Tibial nerve (tissue), 4 donors: ENCODE measurements at places on chromosomes 1 and 21. TPM values are rescaled to one million over a fixed set of nuclear protein-coding genes. Genes with fewer than 3 reads are reported as not detected.

GRCh38 chr1:223180731-223181321, 37.8 kb upstream of the TLR5 start:
- peaks cover 2% of the 10 kb centered on the region for H3K4me1 ChIP-seq
- no peaks in the 10 kb centered on the region for H3K27me3 ChIP-seq
- DNase-seq = no peak
- H3K27ac ChIP-seq = peak overlapping the region; percentile 11
- H3K4me3 ChIP-seq = no peak overlapping the region
- no peaks in the 10 kb centered on the region for H3K36me3 ChIP-seq

DNA sequence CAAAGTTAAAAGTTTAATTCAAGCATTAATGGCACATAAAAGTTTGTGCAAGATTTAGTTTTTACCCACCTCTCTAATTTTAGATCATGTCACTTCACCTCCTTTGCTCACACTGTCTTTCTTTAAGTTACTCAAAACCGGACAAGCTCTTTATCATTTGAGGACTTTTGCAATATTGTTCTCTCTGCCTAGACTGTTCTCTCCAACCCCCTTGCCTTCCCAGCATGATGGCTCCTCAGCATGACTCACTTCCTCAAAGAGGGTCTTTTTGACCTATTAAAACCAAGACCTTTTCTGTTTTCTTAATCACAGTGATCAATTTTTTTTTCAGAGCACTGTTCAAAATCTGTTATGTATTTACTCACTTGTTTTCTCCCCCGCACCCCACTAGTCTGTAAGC, 61.3 kb downstream of the XKR8 start:
- H3K27ac ChIP-seq = no peak overlapping the region
- H3K36me3 ChIP-seq = peaks cover 34% of the 10 kb centered on the region
- H3K4me3 ChIP-seq = no peak overlapping the region

GRCh38 chr1:24294716-24295371, 24.3 kb upstream of the GRHL3 start:
- peak overlapping the region; percentile 76 for H3K27ac ChIP-seq
- DNase-seq = peak; percentile 68
- H3K4me3 ChIP-seq = no peak overlapping the region
- no peaks in the 10 kb centered on the region for H3K36me3 ChIP-seq
- no peaks in the 10 kb centered on the region for H3K4me1 ChIP-seq

GRCh38 chr1:37434292-37435225, 39.8 kb upstream of the ZC3H12A start:
- DNase-seq = peak; percentile 60
- H3K27ac ChIP-seq = no peak overlapping the region
- no peaks in the 10 kb centered on the region for H3K4me1 ChIP-seq
- no peaks in the 10 kb centered on the region for H3K27me3 ChIP-seq

DNA sequence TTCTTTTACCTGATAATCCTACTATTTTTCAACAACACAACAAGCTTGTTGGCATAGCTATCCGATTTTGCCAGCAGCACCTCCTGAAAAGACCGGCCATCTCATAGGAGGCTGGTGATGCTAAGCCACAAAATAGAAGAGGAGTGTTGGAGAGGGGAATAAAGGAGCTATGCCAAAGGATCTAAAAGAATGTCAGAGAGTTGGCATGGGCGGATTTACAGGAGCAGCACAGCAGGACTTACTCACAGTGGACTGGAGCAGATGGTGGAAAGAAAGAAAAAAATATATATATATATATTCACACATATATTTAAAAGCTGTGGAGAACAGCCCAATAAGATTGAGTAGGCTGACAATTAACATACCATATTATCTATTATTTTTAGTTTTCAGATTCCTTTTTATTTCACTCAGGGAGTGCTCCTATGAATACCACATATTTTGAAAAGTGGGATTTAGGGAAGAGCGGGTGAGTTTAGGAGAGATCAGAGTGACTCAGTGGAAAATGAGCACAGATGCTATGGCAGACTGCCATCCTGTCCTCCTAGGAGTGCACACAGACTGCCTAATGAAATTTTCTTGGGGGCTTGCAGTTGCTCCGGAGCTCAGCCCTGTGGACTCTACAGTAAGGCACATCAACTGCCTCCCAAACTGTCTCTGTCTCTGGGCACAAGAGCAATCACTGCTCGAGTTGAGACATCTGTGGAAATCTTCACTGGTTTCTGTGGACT, 394.4 kb upstream of the CHRM3 start:
- H3K4me3 ChIP-seq = no peak overlapping the region
- H3K27me3 ChIP-seq = no peaks in the 10 kb centered on the region
- no peak for DNase-seq

GRCh38 chr21:33023574-33024200, 2.0 kb upstream of the OLIG2 start:
- H3K36me3 ChIP-seq = no peaks in the 10 kb centered on the region
- peaks cover 99% of the 10 kb centered on the region for H3K27me3 ChIP-seq
- no peak overlapping the region for H3K4me3 ChIP-seq
- DNase-seq = no peak

- H3K4me1 ChIP-seq = no peaks in the 10 kb centered on the region
- H3K4me3 ChIP-seq = no peak overlapping the region
- no peaks in the 10 kb centered on the region for H3K36me3 ChIP-seq
- no peak for DNase-seq
- H3K27ac ChIP-seq = no peak overlapping the region
These were observed 122.7 kb downstream of the SIK1 start for GRCh38 chr21:43304206-43304605.

GRCh38 chr1:32216566-32216965, 5.6 kb downstream of the TMEM234 start:
- H3K27me3 ChIP-seq = no peaks in the 10 kb centered on the region
- DNase-seq = no peak
- no peaks in the 10 kb centered on the region for H3K4me1 ChIP-seq

- DNase-seq = no peak
- H3K36me3 ChIP-seq = no peaks in the 10 kb centered on the region
- H3K27me3 ChIP-seq = no peaks in the 10 kb centered on the region
These were observed 80.8 kb downstream of the C21orf91 start for GRCh38 chr21:17738176-17738953.

- H3K27ac ChIP-seq = no peak overlapping the region
- no peak overlapping the region for H3K4me3 ChIP-seq
- no peaks in the 10 kb centered on the region for H3K36me3 ChIP-seq
- no peaks in the 10 kb centered on the region for H3K4me1 ChIP-seq
- no peak for DNase-seq
These were observed 10.5 kb upstream of the RNPC3 start for GRCh38 chr1:103514920-103515503.

GRCh38 chr1:2525920-2526823, at the start of gene PANK4:
Gene PANK4 (minus strand): TSS chr1:2526596. CDS start chr1:2526587, 9 bp downstream.
- peak within 1 kb of the TSS; percentile 81 for H3K27ac ChIP-seq
- no peaks in the 10 kb centered on the region for H3K4me1 ChIP-seq
- peaks cover 3% of the 10 kb centered on the region for H3K36me3 ChIP-seq
- H3K27me3 ChIP-seq = no peaks in the 10 kb centered on the region
- H3K4me3 ChIP-seq = peak within 1 kb of the TSS; percentile 85
- DNase-seq = peak; percentile 90

DNA sequence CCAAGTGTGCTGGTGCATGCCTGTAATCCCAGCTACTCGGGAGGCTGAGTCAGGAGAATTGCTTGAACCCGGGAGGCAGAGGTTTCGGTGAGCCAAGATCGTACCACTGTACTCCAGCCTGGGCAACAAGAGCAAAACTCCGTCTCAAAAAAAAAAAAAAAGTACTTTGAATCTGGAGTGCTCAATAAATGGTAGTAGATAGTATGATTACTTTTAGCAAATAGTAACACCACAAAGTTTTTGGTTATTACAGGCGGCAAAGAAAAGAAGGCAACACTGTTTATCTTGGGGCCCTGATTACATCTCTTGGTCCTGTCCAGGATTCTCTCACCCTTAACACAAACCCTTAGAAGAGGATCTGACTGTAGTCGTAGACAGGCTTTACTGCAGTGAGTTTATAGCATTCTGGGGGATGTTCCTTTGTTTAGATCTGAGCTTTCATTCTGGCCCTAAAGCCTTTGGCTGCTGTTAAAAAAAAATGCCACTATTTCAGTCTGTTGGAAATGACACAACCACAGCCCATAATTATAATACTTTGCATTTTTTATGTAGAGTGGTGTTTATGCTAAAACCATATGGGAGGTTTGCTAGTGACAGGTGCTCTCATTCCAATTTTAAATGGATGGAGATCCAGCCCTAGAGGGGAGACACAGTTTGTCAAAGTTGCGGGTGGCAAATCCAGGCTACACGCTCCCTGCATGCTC, 79.7 kb upstream of the SLC2A1 start:
- DNase-seq = no peak
- no peaks in the 10 kb centered on the region for H3K27me3 ChIP-seq
- no peaks in the 10 kb centered on the region for H3K4me1 ChIP-seq
- H3K4me3 ChIP-seq = no peak overlapping the region

DNA sequence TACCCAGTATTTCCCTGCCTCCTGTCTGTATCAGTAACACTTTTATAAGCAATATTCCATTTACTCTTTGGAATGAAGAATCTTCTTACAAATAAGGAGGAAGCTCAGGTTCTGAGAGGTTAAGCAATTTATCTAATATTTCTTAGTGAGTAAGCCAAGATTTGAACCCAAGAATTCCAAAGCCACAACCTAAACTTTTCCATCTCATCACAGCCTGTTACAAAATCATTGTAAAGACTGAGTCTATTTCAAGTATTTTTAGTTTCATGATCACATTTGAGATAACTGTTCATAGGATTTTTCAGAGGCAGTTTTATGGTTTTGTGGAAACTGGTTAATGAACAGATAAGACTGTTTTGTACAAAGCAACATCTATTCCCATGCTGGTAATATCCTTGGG, 29.8 kb upstream of the HHAT start:
- H3K27me3 ChIP-seq = no peaks in the 10 kb centered on the region
- no peaks in the 10 kb centered on the region for H3K36me3 ChIP-seq
- no peak for DNase-seq
- H3K27ac ChIP-seq = no peak overlapping the region
- H3K4me1 ChIP-seq = peaks cover 5% of the 10 kb centered on the region

- no peak for DNase-seq
- no peak overlapping the region for H3K27ac ChIP-seq
- H3K4me3 ChIP-seq = no peak overlapping the region
- H3K36me3 ChIP-seq = no peaks in the 10 kb centered on the region
- peaks cover 9% of the 10 kb centered on the region for H3K4me1 ChIP-seq
These were observed 75.1 kb downstream of the PGM1 start for GRCh38 chr1:63668298-63668697.

Gene PALMD
- total RNA-seq = 105 TPM

Gene OR2L3
- not detected for total RNA-seq

Gene TMEM201
- total RNA-seq = 15.9 TPM
